ENCODE measurements at places on chromosomes 6 and 20.

GRCh38 chr6:110284855-110285254, 73.3 kb downstream of the METTL24 start:
- no peak for DNase-seq

DNA sequence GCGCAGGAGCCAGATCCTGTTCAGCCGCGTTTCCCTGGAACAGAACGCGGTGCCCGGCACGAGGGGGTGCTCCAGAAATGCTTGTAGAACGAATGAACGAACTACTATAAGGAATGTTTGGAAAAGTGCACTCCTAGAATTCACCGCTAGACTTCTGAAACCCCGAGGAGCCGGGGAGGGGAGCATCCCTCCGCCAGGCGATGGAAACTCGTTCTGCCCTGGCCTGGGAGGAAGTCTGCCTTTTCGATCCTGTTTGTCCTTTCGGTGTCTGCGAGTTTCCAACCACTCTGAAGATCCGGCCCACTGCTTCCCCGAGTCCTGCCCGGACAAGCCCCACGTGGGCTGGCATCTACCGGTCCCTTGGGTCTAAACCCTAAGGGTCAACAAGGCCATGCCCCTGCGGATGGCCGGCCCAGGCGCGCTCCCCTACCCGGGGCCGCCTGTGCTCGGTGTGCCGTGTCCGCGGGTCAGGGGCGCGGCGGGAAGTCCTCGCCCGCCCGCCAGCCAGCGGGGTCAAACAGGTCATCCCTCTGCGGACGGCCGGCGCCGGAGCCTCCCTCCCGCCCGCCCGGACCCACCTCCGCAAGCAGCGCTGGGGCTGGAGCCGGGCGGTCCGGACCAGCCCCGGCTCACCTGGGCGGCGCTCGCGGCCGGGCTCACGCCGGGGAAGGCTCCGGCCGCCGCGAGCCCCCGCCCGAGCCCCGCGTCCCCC, 526 bp downstream of the SULF2 start:
- no peak for DNase-seq

DNA sequence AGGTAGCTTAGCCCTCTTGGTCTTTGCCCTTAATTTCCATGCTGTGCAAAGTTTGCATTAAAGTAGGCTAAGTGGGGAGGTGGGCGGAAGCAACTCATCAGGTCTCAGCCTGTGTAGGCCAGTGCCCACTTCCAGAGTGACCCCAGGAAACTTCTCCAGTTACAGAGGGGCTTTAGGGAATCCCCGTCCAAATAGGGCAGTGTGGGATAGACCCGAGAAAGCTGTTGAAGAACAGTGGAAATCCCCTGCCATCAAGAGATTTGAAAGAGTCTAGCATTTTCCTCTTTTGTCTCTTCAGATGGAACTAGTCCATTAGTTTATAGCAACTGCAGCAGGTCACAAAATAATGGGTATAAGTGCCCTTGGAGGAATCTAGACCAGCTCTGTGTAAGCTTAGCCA, 20.2 kb downstream of the SF3B5 start:
- DNase-seq: no peak

DNA sequence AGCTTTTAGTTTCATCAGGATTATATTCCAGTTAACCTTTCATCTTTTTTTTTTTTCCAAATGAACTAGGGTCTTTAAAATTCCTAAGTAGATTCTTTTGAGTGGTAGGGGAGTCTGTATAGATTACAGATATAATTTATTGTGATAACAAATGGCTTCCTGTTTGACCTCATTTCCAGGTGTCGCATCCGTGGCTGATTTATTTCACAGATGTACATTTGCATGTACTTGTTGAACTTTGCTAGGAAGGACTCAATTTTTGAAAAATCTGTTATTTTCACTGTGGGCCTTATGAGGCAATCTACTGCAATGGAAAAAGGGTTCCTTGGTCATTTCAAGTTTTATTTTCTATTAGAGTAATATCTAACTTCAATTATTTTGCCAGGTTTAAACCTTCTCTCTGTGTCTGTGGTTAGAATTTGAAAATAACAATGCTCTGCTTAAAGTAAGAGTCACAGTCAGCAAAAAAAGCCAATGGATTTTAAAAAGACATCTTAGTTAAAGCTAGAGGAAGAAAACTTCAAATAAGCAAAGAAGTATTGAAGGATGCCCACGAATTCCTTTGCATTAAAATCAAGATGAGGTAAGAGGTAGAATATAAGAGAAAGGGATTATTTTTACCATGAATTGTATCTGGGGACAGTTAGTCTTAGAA, 57.9 kb downstream of the SAMD5 start:
- no peak for DNase-seq

GRCh38 chr6:162058281-162058875, 669.2 kb downstream of the PRKN start:
- DNase-seq: no peak

DNA sequence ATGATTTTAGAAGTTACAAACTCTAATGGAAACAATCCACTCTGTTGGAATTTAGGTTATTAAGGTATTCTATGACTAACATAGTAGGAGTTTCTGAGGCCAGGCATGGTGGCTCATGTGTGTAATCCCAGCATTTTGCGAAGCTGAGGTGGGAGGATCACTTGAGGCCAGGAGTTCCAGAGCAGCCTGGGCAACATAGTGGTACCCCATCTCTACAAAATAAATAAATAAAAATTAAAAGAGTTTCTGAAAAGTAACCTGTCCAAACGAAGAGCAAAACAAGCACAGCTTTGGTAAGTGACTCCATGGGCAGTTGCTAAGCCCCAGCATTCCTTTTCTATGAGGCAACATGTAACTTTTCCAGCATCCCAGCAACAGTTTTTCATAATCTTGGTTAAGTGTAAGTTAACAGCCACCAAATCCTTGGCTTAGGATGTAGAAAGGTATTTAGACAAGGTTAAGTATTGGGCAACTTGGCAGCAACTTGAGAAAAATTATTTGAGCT, 86.3 kb downstream of the SOX4 start:
- no peak for DNase-seq
